GM23248 (cell line): ENCODE measurements at places on chromosomes 2 and 18.

DNA sequence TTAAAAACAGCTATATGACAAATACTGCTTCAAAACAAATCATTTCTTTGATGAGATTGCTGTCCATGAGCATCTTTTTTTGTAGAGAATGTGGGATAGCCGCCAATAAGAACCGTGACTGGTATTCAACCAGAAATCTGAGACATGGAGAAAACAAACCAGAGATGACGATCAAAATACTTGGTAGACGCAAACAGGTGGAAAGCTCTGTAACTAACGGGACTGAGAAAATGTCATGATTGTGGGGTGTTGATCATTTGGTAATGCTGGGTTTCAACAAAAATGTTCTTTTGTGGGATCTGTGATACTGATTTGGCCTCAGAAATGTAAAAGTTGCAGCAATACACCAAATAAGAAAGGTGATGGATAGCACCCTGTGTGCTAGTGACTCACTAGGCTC lies 364.8 kb downstream of the NYAP2 start:
- no peak for DNase-seq
- H3K36me3 ChIP-seq: no peaks in the 10 kb centered on the region
- H3K27me3 ChIP-seq: no peaks in the 10 kb centered on the region
- H3K27ac ChIP-seq: no peak overlapping the region
- no peaks in the 10 kb centered on the region for H3K4me1 ChIP-seq

DNA sequence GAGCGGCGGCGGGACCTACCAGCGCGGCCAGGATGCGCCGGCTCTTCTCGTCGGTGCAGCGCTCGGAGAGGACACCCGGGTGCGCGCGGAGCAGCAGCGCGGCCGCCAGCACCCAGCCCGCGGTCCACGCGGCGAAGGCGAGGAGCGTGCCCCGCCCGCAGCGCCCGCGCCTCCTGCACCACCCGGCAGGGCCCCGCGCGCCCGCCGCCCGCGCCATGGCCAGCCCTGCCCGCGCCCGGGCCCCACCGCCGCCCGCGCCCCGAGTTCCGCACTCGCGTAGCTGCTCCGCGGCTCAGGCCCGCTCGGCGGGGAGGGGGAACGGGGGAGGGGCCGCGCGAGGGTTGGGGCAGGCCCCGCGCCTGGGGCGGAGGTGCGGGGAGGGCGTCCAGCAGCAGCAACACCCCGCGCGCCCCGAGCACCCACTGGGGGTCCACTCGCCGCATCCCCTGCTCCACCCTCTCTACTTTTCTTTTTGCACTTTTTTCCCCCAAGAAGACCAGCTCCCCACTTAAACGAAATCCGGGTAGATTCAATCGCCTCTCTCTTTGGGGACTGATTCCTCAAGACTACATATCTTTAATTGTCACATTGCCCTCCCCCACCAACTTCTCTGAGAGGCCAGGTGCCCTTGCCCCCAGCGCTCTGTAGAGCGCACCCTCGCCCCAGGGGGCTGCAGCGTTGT lies at the start of gene DIPK1C:
TSS of gene DIPK1C (minus strand) at position 266 of the 682 bp plus-strand sequence. CDS start at position 217, 49 bp downstream.
- H3K36me3 ChIP-seq: no peaks in the 10 kb centered on the region
- no peak within 1 kb of the TSS for H3K27ac ChIP-seq
- peaks cover 52% of the 10 kb centered on the region for H3K27me3 ChIP-seq
- no peak within 1 kb of the TSS for H3K4me3 ChIP-seq

DNA sequence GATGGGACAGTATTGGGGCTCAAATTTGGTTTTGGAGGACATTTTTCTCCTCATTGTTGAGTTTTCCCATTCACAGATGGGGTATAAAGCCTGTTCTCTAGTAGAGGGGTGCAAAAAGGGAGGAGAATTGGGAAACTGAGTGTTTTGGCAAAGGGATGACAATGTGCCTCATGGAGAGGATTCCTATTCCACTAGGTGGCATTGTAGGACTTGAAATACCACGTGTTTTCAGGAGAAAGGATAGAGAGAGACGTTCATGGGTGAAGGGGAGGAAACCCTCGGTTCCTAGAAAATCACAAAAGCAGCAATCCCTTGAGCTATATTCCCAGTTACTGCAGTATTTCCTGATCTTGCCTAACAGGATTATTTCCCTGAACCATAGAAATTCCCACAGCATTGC lies 113.7 kb upstream of the SRD5A2 start:
- no peak overlapping the region for H3K4me3 ChIP-seq
- H3K4me1 ChIP-seq: no peaks in the 10 kb centered on the region
- DNase-seq: peak; percentile 1
- H3K27ac ChIP-seq: no peak overlapping the region

DNA sequence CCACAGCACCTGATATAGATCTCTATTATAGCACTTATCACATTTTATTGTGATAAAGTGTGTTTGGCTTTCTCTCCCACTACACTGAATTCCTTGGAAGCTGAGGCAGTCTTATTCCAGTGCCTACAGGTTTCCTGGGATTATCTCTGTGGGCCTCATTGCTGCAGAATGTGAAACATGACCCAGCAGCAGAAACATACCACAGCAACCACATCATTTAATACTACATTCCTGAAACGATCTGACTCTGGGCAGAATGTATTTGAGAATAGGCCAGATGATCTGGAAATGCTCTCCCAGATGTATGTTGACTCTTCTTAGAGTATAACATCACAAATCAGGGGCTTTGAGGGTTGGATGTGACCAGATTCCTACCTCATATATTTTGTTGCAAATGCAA lies 323.5 kb upstream of the TANK start:
- H3K27me3 ChIP-seq: no peaks in the 10 kb centered on the region
- H3K4me1 ChIP-seq: peaks cover 22% of the 10 kb centered on the region
- DNase-seq: peak; percentile 90
- no peaks in the 10 kb centered on the region for H3K36me3 ChIP-seq
- peak overlapping the region; percentile 48 for H3K27ac ChIP-seq
- H3K4me3 ChIP-seq: no peak overlapping the region

DNA sequence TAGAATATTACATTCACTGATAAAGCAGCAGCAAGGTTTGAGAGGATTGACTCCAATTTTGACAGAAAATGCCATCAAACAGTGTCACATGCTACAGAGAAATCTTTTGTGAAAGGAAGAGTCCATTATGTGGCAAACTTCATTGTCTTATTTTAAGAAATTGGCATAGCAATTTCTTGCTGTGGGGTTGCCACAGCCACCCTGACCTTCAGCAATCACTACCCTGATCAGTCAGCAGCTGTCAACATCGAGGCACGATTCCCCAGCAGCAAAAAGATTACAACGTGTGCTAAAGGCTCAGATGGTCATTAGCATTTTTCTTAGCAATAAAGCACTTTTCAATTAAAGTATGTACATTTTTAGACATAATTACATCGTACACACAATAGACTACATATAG lies 74.7 kb downstream of the PRKCE start:
- H3K4me3 ChIP-seq: no peak overlapping the region
- H3K27me3 ChIP-seq: no peaks in the 10 kb centered on the region
- H3K36me3 ChIP-seq: no peaks in the 10 kb centered on the region
- DNase-seq: no peak
- H3K27ac ChIP-seq: no peak overlapping the region

DNA sequence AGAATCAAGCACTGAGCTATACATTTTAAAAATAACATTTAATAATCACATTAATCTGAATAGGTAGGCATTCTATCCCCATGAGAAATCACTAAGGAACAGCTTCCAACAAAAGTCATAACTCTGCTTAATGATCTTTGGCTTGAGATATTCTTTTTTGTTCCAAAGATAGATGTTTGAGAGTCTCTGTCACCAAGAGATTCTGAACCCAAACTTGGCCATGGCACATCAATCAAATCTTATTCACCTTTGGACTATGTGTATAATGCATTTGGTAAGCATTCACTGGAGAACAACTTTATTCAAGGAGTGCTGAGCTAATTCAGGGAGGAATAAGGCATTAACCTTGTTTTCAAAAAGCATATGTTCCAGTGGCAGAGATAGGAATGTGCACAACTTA lies 743.3 kb downstream of the SLC4A3 start:
- H3K4me3 ChIP-seq: no peak overlapping the region
- H3K27ac ChIP-seq: no peak overlapping the region
- DNase-seq: no peak
- peaks cover 7% of the 10 kb centered on the region; the same call in 1 of the 2 replicates for H3K4me1 ChIP-seq
- no peaks in the 10 kb centered on the region for H3K27me3 ChIP-seq
- no peaks in the 10 kb centered on the region for H3K36me3 ChIP-seq

- peaks cover 5% of the 10 kb centered on the region; the same call in 1 of the 2 replicates for H3K27me3 ChIP-seq
- DNase-seq: no peak
- H3K27ac ChIP-seq: no peak overlapping the region
- no peak overlapping the region for H3K4me3 ChIP-seq
- H3K4me1 ChIP-seq: no peaks in the 10 kb centered on the region
- H3K36me3 ChIP-seq: no peaks in the 10 kb centered on the region
These were observed 217.6 kb downstream of the TMEM182 start for GRCh38 chr2:102979429-102979828.

- no peaks in the 10 kb centered on the region for H3K4me1 ChIP-seq
- no peak for DNase-seq
- H3K27me3 ChIP-seq: peaks cover 42% of the 10 kb centered on the region
- H3K36me3 ChIP-seq: no peaks in the 10 kb centered on the region
These were observed 157.3 kb downstream of the CDCA7 start for GRCh38 chr2:173511942-173512341.

DNA sequence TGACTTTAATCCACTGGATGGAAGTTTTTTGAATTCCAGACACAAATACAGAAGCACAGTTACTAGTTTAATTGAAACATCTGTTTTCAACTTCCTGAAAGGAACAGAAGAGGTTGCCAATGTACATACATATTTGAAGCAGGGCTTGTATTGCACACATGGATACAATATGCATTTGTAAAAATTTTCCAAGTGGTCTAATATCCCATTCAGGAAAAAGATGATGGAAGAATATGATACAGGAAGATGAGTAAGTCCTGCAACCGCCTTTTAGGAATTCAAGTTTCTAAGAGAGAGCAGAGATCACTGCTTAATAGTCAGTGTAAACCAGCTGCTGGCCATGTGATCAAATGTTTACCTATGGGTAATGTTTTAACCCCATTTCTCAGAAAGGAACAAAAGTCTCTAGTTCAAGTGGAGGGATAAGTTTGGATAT lies 265.4 kb downstream of the TRIB2 start:
- peaks cover 8% of the 10 kb centered on the region for H3K4me1 ChIP-seq
- H3K4me3 ChIP-seq: no peak overlapping the region
- no peaks in the 10 kb centered on the region for H3K36me3 ChIP-seq
- no peak overlapping the region for H3K27ac ChIP-seq
- no peaks in the 10 kb centered on the region for H3K27me3 ChIP-seq

- no peaks in the 10 kb centered on the region for H3K36me3 ChIP-seq
- DNase-seq: no peak
- H3K4me3 ChIP-seq: no peak overlapping the region
- no peaks in the 10 kb centered on the region; the same call in 1 of the 2 replicates for H3K4me1 ChIP-seq
- H3K27ac ChIP-seq: no peak overlapping the region
These were observed 12.4 kb upstream of the PPP1R1C start for GRCh38 chr2:181973171-181973783.

DNA sequence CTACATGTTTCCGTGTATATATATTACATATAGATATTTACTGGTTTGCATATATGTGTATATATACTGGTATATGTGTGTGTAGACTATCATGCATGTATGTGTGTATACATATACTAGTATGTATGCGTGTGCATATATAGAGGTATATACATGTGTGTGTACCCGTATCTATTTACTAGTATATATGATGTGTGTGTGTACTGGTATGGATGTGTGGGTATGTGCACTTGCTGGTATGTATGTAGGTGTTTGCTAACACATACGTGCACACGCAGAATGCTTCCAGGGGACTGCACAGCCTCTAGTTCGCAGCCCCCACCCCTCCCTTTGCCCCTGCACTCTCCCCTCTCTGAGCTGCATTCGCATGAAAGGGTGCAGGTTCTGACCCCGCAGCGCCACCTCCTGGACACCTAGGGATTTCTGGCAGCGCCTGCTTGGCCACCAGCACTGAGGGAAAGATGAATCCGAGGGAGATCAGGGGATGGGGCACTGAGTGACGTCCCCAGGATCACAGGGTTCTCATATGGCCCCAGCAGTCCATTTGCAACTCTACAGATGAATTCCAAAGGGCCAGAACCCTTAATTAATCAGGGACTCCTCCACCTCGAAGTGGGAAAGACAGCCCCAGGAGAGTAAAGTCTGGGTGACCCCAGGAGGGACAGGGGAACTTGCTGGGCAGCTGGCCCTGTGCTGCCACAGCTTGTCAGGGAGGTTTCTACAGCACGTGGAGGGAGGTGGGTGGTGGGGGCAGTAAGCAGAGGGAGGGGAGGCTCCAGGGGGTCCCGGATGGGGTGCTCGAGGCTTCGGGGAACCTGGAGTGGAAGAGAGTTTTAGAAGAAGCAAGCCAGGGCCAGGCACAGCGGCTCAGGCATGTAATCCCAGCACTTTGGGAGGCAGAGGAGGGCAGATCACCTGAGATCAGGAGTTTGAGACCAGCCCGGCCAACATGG lies 66.8 kb upstream of the ASAP2 start:
- no peak overlapping the region for H3K27ac ChIP-seq
- peaks cover 25% of the 10 kb centered on the region for H3K4me1 ChIP-seq
- no peaks in the 10 kb centered on the region for H3K36me3 ChIP-seq
- DNase-seq: peak; percentile 72
- H3K4me3 ChIP-seq: no peak overlapping the region

DNA sequence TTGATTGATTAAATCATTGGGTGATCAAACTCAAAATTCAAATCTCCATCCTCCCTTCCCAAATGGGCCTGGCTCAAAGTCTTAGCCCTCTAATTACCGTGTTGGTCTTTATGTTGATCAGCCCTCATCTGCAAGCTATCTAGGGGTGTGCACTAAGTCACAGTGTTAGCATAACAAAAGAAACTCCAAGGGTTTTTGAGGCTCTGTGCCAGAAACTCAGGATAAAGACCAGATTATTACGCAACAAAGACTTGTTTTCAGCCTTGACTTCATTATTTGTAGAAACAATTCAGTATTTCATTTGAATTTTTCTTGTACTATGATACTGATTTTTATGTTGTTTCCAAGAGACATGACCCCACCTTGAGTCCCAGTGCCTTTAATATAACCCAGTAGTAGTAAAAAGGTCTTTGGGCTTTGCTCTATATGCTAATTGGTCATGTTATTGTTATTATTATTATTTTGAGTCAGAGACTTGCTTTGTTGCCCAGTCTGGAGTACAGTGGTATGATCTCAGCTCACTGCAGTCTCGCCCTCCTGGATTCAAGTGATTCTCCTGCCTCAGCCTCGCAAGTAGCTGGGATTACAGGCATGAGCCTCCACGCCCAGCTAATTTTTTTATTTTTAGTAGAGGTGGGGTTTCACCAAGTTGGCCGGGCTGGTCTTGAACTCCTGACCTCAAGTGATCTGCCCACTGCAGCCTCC lies 13.9 kb downstream of the PSMD14 start:
- H3K36me3 ChIP-seq: peaks cover 25% of the 10 kb centered on the region
- no peak overlapping the region for H3K27ac ChIP-seq
- H3K27me3 ChIP-seq: no peaks in the 10 kb centered on the region

GRCh38 chr2:21307037-21307436 lies 183.3 kb downstream of the TDRD15 start:
- no peak for DNase-seq
- no peaks in the 10 kb centered on the region for H3K36me3 ChIP-seq
- H3K4me1 ChIP-seq: no peaks in the 10 kb centered on the region
- H3K27me3 ChIP-seq: no peaks in the 10 kb centered on the region
- H3K4me3 ChIP-seq: no peak overlapping the region
- no peak overlapping the region for H3K27ac ChIP-seq
